HFFc6 (cell line): ENCODE measurements at places on chromosomes 7 and 10. TPM values are rescaled to one million over a fixed set of nuclear protein-coding genes. Genes with fewer than 3 reads are reported as not detected.

Gene MPP7
- 0.86 to 3.0 TPM (median 2.4 TPM) in 3 replicates for total RNA-seq

Gene PGAM2
- 0.36 to 0.38 TPM in 2 of 3 replicates, not detected in the other for total RNA-seq

Gene SPDYE11
- total RNA-seq: not detected in 3 replicates

Gene TBX20
- total RNA-seq: not detected in 3 replicates

Gene PDZD7
- 0.97 to 1.7 TPM (median 1.1 TPM) in 3 replicates for total RNA-seq

Gene SLC26A5
- not detected in 3 replicates for total RNA-seq

Gene ZKSCAN1
- total RNA-seq: 64.7 to 81.8 TPM (median 67.2 TPM) in 3 replicates

Gene FBH1
- total RNA-seq: 60.0 to 64.1 TPM (median 62.3 TPM) in 3 replicates

Gene AGAP4
- 4.4 to 6.1 TPM (median 4.4 TPM) in 3 replicates for total RNA-seq

Gene TLL2
- total RNA-seq: 0.08 to 0.30 TPM (median 0.23 TPM) in 3 replicates

Gene AGR2
- not detected in 3 replicates for total RNA-seq

Gene ZNF485
- 1.8 to 3.5 TPM (median 2.3 TPM) in 3 replicates for total RNA-seq

Gene FAM241B
- 0.24 TPM in 1 of 3 replicates, not detected in the others for total RNA-seq

Gene SLC18A2
- total RNA-seq: not detected in 3 replicates

Gene CXCL12
- 109 and 187 TPM in 2 replicates for total RNA-seq

Gene EGR2
- 0.31 and 0.68 TPM in 2 replicates for total RNA-seq

Gene PALD1
- not detected in 2 replicates for total RNA-seq

Gene VAX1
- not detected in 3 replicates for total RNA-seq

Gene CRPPA
- total RNA-seq: 2.5 to 2.8 TPM (median 2.5 TPM) in 3 replicates

Gene IL6
- total RNA-seq: 29.6 and 47.3 TPM in 2 replicates

Gene HMX3
- not detected in 3 replicates for total RNA-seq

Gene PCGF6
- total RNA-seq: 8.3 to 9.2 TPM (median 8.9 TPM) in 3 replicates

Gene CTAGE4
- not detected in 3 replicates for total RNA-seq

Gene TNRC18
- total RNA-seq: 70.6 to 76.0 TPM (median 73.5 TPM) in 3 replicates

Gene RASA4B
- total RNA-seq: 20.9 and 26.1 TPM in 2 replicates

Gene EPO
- not detected in 3 replicates for total RNA-seq

Gene MINDY3
- 26.6 to 28.1 TPM (median 28.0 TPM) in 3 replicates for total RNA-seq

Gene PRKCQ
- total RNA-seq: not detected in 3 replicates

Gene UPK3BL2
- 9.8 to 12.0 TPM (median 9.8 TPM) in 3 replicates for total RNA-seq

Gene ACHE
- 0.10 TPM in 1 of 2 replicates, not detected in the other for total RNA-seq

Gene GIMAP5
- not detected in 2 replicates for total RNA-seq

Gene ASB15
- total RNA-seq: not detected in 3 replicates

Gene FAM24A
- not detected in 3 replicates for total RNA-seq

Gene SUN3
- 1.3 TPM in 1 of 3 replicates, not detected in the others for total RNA-seq

Gene HGF
- total RNA-seq: 0.71 to 5.7 TPM (median 0.78 TPM) in 3 replicates

Gene SH2D4B
- 0.04 TPM in 1 of 3 replicates, not detected in the others for total RNA-seq

Gene C10orf67
- total RNA-seq: 0.21 and 0.26 TPM in 2 replicates

Gene LLCFC1
- total RNA-seq: not detected in 3 replicates

Gene NRAP
- not detected in 3 replicates for total RNA-seq

Gene NCF1
- not detected in 3 replicates for total RNA-seq

Gene KEL
- not detected in 3 replicates for total RNA-seq

Gene NOS3
- total RNA-seq: 0.83 to 2.2 TPM (median 1.3 TPM) in 3 replicates

Gene CAMK1D
- total RNA-seq: 0.41 to 1.4 TPM (median 0.83 TPM) in 3 replicates

Gene TMEM213
- not detected in 3 replicates for total RNA-seq

Gene SBDS
- 170 to 212 TPM (median 185 TPM) in 3 replicates for total RNA-seq

Gene TMEM176A
- not detected in 3 replicates for total RNA-seq

Gene COBL
- total RNA-seq: not detected in 3 replicates
